ENCODE measurements at places on chromosomes 5 and 9.

GRCh38 chr9:101437806-101438232, 2.2 kb upstream of the ALDOB start:
- no peak for DNase-seq

GRCh38 chr5:160347448-160347847, 23.0 kb downstream of the C1QTNF2 start:
- DNase-seq: no peak

GRCh38 chr5:176162198-176162597, 76.0 kb upstream of the SIMC1 start:
- no peak for DNase-seq

DNA sequence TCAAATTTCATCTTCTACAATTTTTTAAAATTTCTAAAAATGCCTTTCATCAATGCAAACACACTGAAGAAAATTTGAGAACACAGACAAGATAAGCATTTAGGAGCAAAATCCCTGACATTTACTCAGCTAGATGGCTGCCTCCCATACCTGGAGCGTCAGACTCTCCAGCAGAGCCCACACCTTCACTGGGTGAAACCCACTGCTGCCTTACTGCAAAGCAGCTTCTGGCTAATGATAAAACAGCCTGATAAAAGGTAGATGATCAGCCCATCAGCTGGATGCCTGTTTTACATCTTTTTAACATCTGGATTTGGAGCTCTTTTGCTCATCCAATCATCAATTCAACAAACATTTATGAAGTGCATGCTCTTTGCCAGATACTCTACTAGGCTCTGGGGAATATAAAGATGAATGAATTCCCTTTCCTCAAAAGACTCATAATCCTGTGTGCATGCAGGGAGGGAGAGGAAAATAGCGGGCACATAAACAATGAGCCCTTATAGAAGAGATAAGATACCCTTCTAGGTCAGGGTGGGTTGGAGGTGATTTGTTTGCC, 271.2 kb downstream of the SAXO1 start:
- no peak for DNase-seq

DNA sequence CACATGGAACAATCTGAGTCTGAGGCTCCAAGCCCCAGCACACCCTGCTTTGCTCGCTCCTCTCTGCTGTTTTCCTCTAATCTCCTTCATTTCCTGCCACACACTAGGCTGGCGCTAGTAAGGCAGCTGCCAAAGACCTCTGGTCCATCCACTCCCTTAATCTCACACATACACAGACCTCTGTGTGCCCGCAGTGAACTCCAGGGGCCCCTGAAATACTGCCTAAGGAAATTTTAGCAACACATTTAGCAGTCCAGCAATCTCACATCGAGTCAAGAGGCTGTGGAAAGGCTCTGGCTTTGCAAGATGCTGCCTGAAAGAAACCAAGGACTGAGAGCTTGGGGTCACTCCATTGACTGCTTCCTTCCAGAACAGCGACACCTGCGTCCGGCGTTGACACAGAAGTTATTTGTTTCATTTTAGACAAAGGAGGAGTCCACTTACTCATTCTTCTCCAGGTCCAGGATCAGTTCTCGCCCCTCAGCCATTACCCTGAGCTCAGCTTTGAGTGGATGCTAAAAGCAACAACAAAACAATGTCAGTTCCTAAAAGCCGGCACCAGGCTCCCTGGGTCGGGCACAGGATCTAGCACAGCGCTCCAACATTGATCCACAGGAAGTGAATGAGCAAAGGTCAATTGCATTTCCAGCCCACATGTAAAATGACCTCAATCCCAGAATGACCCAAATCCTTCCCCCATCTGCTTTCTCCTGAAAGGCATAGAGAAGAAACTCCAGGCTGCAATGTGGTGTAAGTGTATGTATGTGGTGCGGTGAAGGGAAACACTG, 11.5 kb downstream of the ADAM19 start:
- DNase-seq: no peak

DNA sequence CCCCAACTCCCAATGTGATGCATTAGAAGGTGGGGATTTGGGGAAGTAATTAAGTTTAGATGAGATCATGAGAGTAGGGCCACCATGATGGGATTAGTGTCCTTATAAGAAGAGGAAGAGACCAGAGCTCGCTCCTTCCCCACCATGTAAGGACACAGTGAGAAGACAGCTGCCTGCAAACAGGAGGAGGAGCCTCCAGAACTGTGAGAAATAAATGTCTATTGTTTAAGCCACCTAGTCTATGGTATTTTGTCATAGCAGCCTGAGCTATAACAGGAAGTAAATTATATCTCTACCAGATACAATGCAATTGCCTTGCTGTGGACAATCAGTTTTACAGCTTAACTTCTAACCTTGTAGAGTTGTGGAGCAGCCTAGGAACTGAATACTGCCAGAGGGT, 58.0 kb downstream of the ANKRD33B start:
- no peak for DNase-seq

DNA sequence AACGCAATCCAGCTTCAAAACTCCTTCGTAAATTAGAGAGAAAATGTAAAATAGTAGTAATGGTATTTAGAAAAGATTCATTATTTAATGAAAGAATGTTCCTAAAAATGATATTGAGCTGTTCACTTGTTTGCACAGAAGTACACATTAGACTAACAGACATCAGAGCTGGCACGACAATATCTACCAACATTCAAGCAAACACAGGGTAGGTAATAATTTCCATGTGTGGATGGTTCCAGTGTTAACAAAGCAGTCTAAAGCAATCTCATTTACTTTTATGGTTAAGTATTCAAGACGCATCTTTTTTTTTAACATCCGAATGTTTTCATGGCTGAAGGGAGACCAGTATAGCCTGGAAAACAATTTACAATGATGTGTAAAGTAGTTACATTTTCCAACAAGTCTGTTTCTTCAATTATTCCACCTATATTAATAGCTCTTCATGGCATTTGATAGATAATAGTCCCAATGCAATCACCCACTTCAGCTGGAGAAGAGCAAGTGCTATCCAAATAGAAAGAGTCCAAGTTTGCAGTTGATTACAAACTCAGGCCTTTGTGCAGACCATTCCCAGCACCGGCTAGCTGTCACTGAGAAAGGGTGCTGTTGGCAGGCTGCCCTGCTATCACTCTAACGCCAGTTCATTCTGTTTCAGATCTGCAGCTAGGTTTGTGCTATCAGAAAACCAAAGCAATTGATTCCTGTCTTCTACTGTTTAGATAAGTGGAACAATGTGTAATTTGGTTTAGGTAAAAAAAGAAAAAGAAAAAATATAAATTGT, 458.8 kb downstream of the DTWD2 start:
- DNase-seq: no peak

- DNase-seq: no peak
These were observed 18.1 kb downstream of the MYMK start for GRCh38 chr9:133506653-133507038.

- no peak for DNase-seq
These were observed 2.6 kb upstream of the GZMK start for GRCh38 chr5:55021410-55021809.

DNA sequence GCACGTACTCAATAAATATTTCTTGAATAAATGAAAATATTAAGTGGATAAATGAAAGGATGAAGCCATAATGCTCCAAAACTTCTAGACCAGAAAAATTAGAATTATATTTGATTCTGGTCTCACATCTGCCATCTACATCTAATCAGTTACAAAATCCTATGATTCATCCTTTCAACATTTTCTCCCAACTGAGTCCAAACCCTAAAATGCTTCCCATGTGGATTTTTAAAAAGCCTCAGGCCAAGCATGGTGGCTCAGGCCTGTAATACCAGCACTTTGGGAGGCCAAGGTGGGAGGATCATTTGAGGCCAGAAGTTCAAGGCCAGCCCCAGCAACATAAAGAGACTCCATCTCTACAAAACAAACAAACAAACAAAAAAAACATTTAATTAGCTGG, 31.6 kb upstream of the FST start:
- no peak for DNase-seq

GRCh38 chr5:61449804-61450492, 117.9 kb downstream of the ZSWIM6 start:
- no peak for DNase-seq

- DNase-seq: no peak
These were observed 2.1 kb upstream of the HAND1 start for GRCh38 chr5:154479944-154480750.

DNA sequence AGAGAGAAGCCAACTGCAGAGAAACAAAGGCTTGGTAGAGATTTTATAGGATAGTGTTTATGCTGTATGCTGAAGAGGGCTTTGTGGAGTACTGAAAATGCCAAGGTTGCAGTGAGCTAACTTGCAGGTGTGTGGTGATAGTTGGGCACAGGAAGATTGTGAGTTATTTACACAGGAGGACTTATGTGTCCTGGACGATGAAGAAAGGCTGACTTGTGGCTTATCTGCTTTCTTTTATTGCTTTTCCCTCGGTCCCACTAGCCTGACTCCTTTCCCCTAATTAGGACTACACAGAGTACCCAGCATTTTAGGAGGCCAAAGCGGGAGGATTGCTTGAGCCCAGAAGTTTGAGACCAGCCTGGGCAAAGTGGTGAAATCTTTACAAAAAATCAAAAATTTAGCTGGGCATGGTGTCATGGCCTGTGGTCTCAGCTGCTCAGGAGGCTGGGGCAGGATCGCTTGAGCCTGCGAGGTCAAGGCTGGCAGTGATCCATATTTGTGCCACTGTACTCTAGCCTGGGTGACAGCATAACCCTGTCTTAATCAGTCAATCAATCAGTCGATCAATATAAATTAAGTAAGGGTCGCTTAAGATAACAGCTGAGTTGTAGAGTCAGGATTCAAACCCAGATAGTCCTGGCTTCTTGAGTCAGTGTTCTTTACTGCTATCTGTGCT, 61.9 kb downstream of the UBE2R2 start:
- DNase-seq: no peak
